ENCODE measurements at places on chromosomes 1 and 21. TPM values are rescaled to one million over a fixed set of nuclear protein-coding genes. Genes with fewer than 3 reads are reported as not detected.
A peak's percentile ranks its signal among the peaks of the same experiment; 100 is the strongest.

GRCh38 chr1:8835941-8836643 is 18.7 kb upstream of the RERE start:
- no peak overlapping the region for H3K4me3 ChIP-seq
- DNase-seq: no peak
- peaks cover 3% of the 10 kb centered on the region for H3K4me1 ChIP-seq
- no peak overlapping the region for H3K27ac ChIP-seq
- no peaks in the 10 kb centered on the region for H3K27me3 ChIP-seq

- peak overlapping the region; percentile 80 for H3K4me3 ChIP-seq
- DNase-seq: no peak
- H3K36me3 ChIP-seq: peaks cover 21% of the 10 kb centered on the region
- H3K4me1 ChIP-seq: peaks cover 30% of the 10 kb centered on the region
Observed at GRCh38 chr1:52057255-52057654, 1.2 kb downstream of the BTF3L4 start.

GRCh38 chr1:67342076-67342890 is 34.6 kb downstream of the IL12RB2 start:
- H3K27ac ChIP-seq: no peak overlapping the region
- no peaks in the 10 kb centered on the region for H3K4me1 ChIP-seq
- H3K4me3 ChIP-seq: no peak overlapping the region
- DNase-seq: no peak
- no peaks in the 10 kb centered on the region for H3K27me3 ChIP-seq
- H3K36me3 ChIP-seq: no peaks in the 10 kb centered on the region

The TMEM222 gene
- total RNA-seq: 48.5 TPM

The MPZ gene
- 2.8 TPM for total RNA-seq

GRCh38 chr1:196685506-196685905 is 33.7 kb downstream of the CFH start:
- H3K4me3 ChIP-seq: no peak overlapping the region
- no peak overlapping the region for H3K27ac ChIP-seq
- H3K27me3 ChIP-seq: no peaks in the 10 kb centered on the region
- no peaks in the 10 kb centered on the region for H3K4me1 ChIP-seq

The MSH4 gene
- 0.59 TPM for total RNA-seq

GRCh38 chr1:202848191-202848542 is 37.4 kb downstream of the PCAT6 start:
- DNase-seq: no peak
- H3K27ac ChIP-seq: no peak overlapping the region
- no peaks in the 10 kb centered on the region for H3K27me3 ChIP-seq
- no peaks in the 10 kb centered on the region for H3K4me1 ChIP-seq

Measured in A673 (cell line).